Osteoblast (primary cell): ENCODE measurements at places on chromosomes 4 and X. TPM values are rescaled to one million over a fixed set of nuclear protein-coding genes. Genes with fewer than 3 reads are reported as not detected.

Gene PCYT1B
- total RNA-seq: 0.59 and 1.1 TPM in 2 replicates

Gene NPFFR2
- total RNA-seq: not detected in 2 replicates

Gene RNF212
- 7.1 and 7.6 TPM in 2 replicates for total RNA-seq

Gene IL21
- not detected in 2 replicates for total RNA-seq

Gene SSX2B
- not detected in 2 replicates for total RNA-seq

Gene USP17L15
- total RNA-seq: not detected in 2 replicates

Gene APEX2
- total RNA-seq: 5.9 and 6.5 TPM in 2 replicates

Gene CENPE
- 4.1 and 13.0 TPM in 2 replicates for total RNA-seq

Gene KCND1
- total RNA-seq: 0.29 and 0.36 TPM in 2 replicates

Gene MAGEA6
- not detected in 2 replicates for total RNA-seq

Gene SAGE1
- not detected in 2 replicates for total RNA-seq

Gene LNX1
- 6.2 and 9.8 TPM in 2 replicates for total RNA-seq

Gene SORBS2
- total RNA-seq: 50.7 and 85.0 TPM in 2 replicates

Gene FAAH2
- total RNA-seq: under 0.01 TPM in 1 of 2 replicates, not detected in the other

Gene ETDB
- not detected in 2 replicates for total RNA-seq

Gene CSAG1
- total RNA-seq: not detected in 2 replicates

Gene STARD8
- total RNA-seq: 1.4 and 1.5 TPM in 2 replicates

Gene LGI2
- under 0.01 TPM in 2 replicates for total RNA-seq

Gene SSX4B
- total RNA-seq: not detected in 2 replicates

Gene ZNF630
- total RNA-seq: 0.72 and 2.1 TPM in 2 replicates

Gene VCX3B
- not detected in 2 replicates for total RNA-seq

Gene EXOSC9
- total RNA-seq: 30.8 and 31.2 TPM in 2 replicates

Gene DGKK
- not detected in 2 replicates for total RNA-seq

Gene CENPVL2
- not detected in 2 replicates for total RNA-seq

Gene CPE
- 6.9 and 8.5 TPM in 2 replicates for total RNA-seq

Gene CENPVL1
- not detected in 2 replicates for total RNA-seq

Gene RAB33A
- total RNA-seq: 6.2 and 8.0 TPM in 2 replicates

Gene RAB39B
- 0.36 and 0.59 TPM in 2 replicates for total RNA-seq

Gene ALAS2
- total RNA-seq: not detected in 2 replicates

Gene SORCS2
- total RNA-seq: 9.0 and 11.5 TPM in 2 replicates

Gene TET2
- total RNA-seq: 15.0 and 15.9 TPM in 2 replicates

Gene TCEAL9
- total RNA-seq: 96.4 and 110 TPM in 2 replicates

Gene ABCB7
- total RNA-seq: 28.2 and 30.4 TPM in 2 replicates

Gene LRP2BP
- total RNA-seq: 1.4 and 1.5 TPM in 2 replicates

Gene CHIC2
- total RNA-seq: 66.6 and 73.1 TPM in 2 replicates

Gene HTN3
- total RNA-seq: not detected in 2 replicates

Gene DGAT2L6
- not detected in 2 replicates for total RNA-seq

Gene IL13RA2
- total RNA-seq: 0.88 and 1.1 TPM in 2 replicates

Gene CNKSR2
- 1.2 and 1.8 TPM in 2 replicates for total RNA-seq

Gene HSFX2
- total RNA-seq: 0.36 TPM in 1 of 2 replicates, not detected in the other

Gene DOK7
- total RNA-seq: not detected in 2 replicates

Gene LRIT3
- total RNA-seq: under 0.01 and 0.29 TPM in 2 replicates

Gene RADX
- total RNA-seq: 1.2 and 1.4 TPM in 2 replicates
